Posterior vena cava (tissue), 2 donors: ENCODE measurements at places on chromosomes 12 and 14. TPM values are rescaled to one million over a fixed set of nuclear protein-coding genes. Genes with fewer than 3 reads are reported as not detected.

Gene FBLN5
- 105 TPM for total RNA-seq

Gene ZBTB42
- 3.8 TPM for total RNA-seq

Gene CLEC2D
- total RNA-seq, result 12.6 TPM

Gene GLS2
- 0.24 TPM for total RNA-seq

Gene AKAP6
- total RNA-seq, result 108 TPM

Gene PRR13
- total RNA-seq, result 102 TPM

Gene STON2
- 25.1 TPM for total RNA-seq

GRCh38 chr12:113292091-113292490, 42.8 kb downstream of the SLC8B1 start:
- no peak for DNase-seq

GRCh38 chr14:94227029-94227428, 52.9 kb downstream of the PPP4R4 start:
- DNase-seq, result no peak

DNA sequence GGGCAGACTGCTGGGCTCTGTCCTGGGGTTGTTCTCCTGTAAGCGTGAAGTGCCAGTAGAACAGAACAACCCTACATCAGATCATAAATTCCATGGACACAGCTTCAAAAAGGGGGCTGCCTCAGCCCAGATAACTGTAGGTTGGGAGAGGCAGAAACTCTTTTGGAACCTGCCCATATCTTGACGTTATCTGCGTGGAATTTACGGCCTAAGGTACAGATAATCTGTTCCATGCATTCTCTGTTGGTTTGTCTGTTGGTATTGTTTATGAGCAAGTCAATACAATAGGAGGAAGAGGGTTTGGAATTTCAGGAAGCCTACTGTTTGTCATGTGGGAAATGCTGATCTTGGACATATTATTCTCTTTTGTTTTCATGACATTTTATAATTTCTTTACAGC, 36.7 kb downstream of the SLC25A47 start:
- no peak for DNase-seq

GRCh38 chr12:105887131-105887530, 251.6 kb downstream of the NUAK1 start:
- no peak for DNase-seq

DNA sequence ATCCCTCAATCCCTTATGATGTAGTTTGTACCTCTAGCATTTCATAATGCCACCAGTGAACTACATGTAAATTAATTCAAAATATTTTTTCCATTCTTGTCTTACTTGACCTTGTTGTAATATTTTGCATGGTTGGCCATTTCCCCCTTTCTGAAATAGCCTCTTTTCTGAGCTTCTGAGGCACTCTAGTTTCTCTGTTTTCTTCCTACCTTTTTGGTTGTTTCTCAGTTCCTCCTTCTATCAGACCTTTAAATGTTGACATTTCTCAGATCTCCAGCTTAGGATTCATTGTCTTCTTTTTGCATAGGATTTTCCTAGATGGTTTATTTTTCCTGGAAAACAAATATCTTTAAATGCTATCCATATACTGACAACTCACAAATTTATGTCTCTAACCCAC, 9.8 kb upstream of the RMST start:
- no peak for DNase-seq

GRCh38 chr12:17197971-17198370, 592.0 kb upstream of the LMO3 start:
- DNase-seq, result no peak

DNA sequence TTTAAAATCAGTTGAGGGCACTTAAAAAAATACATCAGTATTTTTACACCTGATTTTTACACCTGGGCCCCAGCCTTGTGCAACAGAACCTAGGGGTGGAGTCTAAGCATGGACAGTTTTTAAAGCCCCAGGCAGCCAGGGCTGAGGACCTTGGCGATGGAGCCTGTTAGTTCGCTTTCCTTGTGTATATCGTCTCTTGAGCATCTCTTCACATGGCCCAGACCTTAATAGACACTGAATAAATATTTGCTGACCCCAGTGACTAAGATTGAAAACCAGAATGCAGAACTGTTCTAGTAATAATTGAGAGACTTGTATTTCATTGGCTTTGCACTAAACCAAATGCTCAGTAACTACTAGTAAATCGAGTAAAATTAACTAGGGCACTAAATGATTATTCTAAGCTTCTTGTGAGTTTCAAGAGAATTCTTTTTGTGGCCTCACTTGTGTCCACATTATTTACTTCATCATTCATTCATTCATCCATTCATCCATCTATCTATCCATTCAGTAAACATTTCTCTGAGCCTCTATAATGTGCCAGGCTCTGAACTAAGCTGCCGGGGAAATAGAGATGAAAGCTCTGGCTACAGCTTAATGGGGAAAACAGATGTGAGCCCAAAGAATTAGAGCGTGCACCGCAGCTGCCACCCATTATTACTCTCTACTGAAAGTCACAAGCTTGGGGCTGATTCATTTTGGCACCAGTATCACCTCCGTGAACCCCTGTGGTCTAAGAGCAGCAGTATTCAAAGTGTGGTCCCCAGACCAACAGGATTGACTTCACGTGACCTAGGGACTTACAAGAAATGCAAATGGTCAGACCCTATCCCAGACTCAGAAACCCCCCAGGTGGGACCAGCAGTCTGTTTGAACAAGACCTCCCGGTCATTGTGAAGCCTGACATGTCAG, 30.7 kb upstream of the BCL7A start:
- peak; percentile 29 for DNase-seq

DNA sequence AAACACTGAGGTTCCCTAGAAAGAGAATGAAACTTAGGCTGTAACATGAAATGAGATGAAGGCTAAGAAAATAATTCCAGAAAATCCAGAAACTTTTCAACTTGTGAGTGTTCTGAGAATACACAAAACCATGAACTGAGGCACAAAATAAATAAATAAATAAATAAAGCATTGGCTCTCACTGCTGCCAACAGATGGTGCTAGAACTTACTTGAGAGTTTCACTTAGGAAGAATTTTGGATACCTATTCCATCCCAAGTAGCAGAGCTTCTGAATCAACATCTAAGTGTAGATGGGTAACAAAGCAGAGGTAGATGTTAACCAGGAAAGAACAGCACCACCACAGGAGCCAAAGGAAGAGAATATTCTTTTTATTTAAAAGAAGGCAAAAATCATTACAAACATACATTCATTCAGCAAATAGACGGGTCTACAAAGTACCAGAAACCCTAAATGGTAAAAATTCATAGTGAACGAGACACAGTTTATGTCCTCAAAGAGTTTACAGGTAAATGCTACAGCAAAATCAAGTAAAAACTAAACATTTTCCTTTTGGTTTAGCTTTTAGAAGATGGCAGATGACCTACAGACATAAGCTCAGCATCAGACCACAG, 16.7 kb downstream of the EPS8 start:
- DNase-seq, result no peak

- no peak for DNase-seq
Observed at GRCh38 chr12:12072064-12072760, 1.5 kb downstream of the BCL2L14 start.

- no peak for DNase-seq
Observed at GRCh38 chr12:11672256-11673191, 23.1 kb downstream of the ETV6 start.
